ENCODE measurements at places on chromosomes 13 and 19.

- no peak for DNase-seq
Observed at GRCh38 chr19:40619333-40620160, 18.4 kb downstream of the LTBP4 start.

GRCh38 chr19:19160461-19161035 lies 9.5 kb downstream of the MEF2B start:
- DNase-seq = no peak

- no peak for DNase-seq
Observed at GRCh38 chr13:84823528-84823927, 941.3 kb upstream of the SLITRK1 start.

DNA sequence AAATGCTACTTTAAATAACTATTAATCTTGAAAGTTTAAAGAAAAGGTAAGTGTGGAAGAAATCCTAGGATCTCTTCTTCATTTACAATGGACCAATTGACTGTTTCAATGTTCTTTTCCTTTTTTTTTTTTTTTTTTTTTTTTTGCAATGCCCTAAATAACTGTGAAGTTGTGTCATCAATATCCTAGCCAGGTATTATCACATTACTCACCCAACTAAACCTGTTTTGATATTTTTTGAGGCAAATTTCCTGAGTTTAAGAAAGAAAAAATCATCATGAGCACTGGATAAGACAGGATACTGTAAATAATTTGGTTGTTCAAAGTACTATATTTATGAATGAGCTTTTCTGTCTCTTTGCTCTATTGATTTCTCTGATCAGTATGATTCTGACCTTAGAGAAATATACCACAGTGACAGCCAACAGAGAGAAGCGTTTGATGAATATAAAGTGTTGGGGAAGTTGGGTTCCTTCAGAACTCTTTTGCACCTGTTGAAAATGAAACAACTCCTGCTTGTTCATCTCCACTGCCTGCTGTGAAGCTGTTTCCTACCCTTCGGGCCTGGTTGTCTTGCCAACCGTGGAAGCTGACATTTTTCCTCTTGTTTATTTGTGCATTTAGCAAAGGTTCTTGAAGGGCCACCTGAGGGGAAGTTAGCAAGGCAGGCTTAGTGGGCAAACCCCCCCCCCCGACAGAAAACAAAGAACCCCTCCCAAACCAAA lies 1220.5 kb upstream of the SLC10A2 start:
- DNase-seq = no peak

GRCh38 chr13:112106478-112107141 lies 39.7 kb downstream of the SOX1 start:
- DNase-seq = no peak

- no peak for DNase-seq
Observed at GRCh38 chr13:57640607-57641006, 9.1 kb downstream of the PCDH17 start.

GRCh38 chr19:48271531-48272151 lies 1.8 kb downstream of the ZNF114 start:
- peak; percentile 74 for DNase-seq

DNA sequence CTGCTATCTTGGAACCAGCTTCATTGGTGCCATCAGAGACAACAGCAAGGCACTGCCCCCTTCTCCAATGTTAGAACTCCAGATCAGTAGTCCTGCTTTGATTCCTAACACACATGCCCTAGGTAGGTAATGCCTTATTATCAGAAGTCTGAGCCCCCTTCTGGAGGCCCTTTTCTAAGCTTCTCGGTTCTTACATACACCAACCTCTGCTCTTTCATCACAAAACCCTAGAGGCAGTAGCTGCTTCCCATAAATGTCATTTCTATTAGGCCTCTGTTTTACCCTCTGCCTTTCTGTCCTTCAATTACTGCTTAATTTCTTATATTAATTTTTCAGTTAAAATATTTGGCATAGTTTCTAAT lies 65.3 kb upstream of the KLHL1 start:
- DNase-seq = no peak

DNA sequence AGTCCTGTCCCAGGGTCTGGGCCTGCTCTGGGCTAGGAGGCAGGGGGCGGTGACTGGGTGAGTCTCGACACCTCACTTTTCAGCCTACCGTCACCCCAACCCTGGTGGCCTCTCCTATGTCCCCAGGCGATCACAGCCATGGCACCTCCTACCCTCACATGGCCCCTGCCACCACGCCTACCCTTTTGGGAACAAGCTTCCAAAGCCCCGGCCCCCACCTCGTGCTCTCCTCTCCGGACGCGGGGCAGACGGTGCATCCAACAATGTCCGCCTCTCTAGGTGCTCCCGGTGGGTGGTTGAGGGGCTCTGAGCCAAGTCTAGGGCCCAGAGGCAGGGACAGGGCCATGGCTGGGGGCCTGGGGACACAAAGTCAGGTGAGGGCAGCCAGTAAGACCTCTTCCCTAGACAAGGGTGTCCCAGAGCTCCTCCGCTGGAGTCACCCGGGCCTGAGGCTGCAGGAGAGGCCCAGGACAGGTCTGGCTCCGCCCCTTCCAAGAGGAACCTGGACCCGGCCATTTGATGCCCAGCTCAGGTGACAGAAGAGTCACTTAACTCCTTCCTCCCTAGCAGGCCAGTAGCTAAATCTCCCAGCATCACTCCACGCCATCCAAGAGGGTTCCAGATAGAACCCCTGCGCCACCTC lies at the start of gene SYNE4:
Gene SYNE4 (minus strand): TSS at position 478 of the 643 bp plus-strand sequence. CDS start 132 bp downstream, at position 346.
- DNase-seq = peak; percentile 87

GRCh38 chr13:26968431-26969341 lies 202.9 kb downstream of the USP12 start:
- DNase-seq = no peak

DNA sequence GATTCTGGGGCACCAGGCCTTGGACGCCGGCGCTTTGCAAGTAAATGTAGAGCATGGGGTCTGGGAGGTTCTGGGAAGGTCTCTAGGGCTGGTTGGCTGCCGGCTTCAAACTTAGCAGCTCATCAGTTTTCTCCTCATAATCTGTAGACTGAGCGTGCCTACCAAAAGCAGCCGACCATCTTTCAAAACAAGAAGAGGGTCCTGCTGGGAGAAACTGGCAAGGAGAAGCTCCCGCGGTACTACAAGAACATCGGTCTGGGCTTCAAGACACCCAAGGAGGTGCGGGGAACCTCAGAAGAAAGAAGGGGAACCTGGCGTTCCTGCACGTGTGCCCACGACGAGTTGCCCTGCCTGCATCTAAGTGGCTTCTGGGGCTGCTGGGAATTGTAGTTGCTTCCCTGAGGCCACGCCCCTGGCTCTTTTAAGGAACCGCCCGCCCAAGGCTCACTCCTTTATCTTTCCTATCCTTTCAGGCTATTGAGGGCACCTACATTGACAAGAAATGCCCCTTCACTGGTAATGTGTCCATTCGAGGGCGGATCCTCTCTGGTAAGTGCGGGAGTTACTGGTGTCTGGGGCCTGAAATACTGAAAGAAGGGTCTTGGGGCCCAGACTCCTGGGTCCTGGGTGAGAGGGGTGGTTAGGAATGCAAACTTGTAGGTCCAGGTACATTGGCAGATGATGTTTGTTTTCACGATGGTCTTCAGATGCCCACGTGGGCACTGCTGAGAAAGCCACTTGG lies 984 bp downstream of the RPS11 start:
- peak; percentile 88 for DNase-seq

DNA sequence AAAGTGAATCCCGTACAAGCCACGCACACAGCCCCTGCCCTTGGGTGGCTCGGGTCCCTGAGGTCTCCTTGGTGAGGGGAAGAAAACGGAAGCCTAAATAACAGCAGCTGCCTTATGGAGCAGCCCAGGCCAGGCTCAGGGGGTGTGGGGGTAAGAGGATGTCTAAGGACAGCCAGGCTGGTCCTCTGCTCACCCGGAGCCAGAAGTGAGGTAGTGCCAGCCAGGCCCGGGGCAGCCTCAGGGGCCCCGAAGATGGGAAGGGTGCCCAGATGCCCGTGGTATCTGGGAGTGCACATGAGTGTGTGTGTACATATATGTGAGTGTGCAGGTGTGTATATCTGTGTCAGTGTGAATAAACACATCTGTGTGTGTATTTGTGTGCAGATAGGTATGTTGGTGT lies 38.4 kb upstream of the PEPD start:
- peak; percentile 44 for DNase-seq

DNA sequence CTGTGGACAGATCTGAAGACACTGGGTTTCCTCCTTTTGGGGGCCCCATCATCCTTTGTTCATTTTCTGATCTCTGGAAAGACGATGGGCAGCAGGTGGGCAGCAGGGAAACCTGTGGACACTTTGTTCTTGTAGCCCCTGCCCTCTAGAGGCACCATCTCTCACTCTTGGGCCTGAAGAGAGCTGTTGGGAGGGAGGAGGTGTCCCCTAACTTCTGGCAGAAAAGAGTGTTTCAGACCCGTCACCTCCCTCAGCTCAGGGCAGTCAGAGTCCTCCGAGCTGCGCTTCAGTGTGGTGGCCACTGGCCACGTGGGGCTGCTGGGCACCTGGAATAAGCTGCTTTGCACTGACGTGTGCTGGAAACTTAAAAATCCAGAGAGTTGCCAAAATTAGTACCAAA lies 26.9 kb upstream of the RNF17 start:
- no peak for DNase-seq

GRCh38 chr19:4649392-4650047 lies 10.2 kb downstream of the TNFAIP8L1 start:
- DNase-seq = no peak

DNA sequence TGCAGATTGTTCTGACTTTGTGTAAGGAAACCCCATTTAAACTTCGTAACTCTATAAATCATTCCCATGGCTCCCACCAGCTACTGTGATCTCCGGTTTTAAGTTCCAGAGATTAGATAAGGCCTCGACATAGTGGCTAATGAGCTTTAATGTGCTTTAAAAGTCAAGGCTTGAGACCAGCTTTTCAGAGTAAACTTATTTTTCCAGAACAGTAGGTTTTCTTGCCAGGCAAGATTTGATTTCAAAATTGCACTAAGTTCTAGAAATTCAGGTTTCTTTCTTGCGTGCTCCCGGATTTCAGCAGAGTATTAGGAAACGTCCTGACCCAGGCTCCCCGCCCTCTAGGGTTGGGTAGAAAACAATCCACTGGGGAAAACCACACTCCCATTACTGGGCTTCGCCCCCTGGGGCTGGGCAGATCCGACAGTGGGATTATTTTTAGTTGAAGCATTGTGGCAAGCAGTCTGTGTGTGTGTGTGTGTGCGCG lies 43.3 kb downstream of the CRYL1 start:
- DNase-seq = no peak

GRCh38 chr13:63436325-63436668 lies 2020.6 kb upstream of the PCDH20 start:
- no peak for DNase-seq

DNA sequence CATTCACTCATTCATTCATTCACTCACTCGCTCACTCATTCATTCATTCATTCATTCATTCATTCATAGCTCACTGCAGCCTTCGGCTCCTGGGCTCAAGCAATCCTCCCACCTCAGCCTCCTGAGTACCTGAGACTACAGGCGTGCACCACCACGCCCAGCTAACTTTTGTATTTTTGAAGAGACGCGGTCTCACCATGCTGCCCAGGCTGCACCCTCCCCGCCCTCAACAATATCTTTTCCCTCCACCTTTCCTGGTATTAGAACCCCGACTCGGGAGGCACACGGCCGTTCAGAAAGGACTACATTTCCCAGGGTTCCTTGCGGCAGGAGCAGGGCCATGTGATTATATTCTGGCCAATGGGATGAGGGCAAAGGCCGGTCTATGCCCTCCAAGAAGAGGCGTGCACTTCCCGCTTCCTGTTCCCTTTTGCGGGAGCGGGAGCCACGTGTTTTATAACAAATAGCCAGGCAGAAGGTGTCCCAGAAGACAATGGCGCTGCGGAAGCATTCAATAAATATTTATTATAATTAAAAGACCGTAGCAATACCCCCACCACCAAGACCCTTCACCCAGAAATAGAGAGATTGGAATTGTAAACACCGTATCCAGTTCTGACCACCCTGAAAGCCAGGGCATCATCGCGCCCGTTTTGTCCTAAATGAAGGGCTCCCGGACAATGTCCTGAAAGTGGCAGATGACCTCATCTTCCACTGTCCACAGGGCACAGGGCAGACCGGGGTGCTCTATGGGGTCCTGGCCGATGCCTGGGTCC lies 15.9 kb downstream of the TICAM1 start:
- peak; percentile 90 for DNase-seq

GRCh38 chr13:112968380-112968909 lies 569 bp upstream of the MCF2L start:
- DNase-seq = peak; percentile 85

- DNase-seq = no peak
Observed at GRCh38 chr19:18878058-18878797, 17.7 kb downstream of the CERS1 start.

- no peak for DNase-seq
Observed at GRCh38 chr13:39616087-39616694, 13.2 kb upstream of the LHFPL6 start.

GRCh38 chr19:46270521-46271256 lies 26.2 kb upstream of the HIF3A start:
- no peak for DNase-seq

- DNase-seq = no peak
Observed at GRCh38 chr13:40946485-40946884, 72.6 kb downstream of the ELF1 start.

DNA sequence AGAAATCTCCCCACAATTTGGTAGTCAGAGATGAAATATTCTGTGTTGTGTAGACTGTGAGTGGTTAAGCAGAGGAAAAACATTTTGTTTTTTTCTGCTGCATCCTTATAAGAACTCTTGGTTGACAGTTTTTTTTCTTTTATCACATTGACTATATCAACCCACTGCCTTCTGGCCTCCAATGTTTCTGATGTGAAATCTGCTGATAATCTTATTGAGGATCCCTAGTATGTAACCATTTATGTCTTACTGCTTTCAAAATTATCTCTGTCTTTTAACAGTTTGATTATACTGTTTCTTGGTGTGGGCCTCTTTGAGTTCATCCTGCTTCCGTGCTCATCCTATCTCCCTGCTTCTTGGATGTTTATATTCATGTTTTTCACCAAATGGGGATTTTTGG lies 316.9 kb downstream of the MTUS2 start:
- no peak for DNase-seq

DNA sequence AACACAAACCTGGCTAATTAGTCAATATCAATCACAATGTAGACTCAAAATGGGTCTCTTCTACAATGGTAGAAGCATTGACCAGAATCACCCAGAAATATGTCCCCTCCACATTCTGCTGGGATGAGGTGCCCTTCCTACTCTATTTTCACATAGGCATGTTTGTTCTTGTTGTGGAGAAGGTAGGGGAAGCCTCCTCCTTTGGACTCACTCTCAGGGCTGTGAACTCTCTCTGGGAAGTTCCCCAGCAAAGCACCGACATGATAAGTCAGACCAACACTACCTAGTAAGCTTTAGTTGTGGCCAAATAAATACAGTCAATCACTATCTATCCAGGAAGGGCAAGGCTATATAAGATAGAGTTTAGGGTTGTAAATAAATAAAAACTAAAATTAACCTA lies 194.5 kb upstream of the UBL3 start:
- no peak for DNase-seq

All from upper lobe of right lung (tissue), 1 donor.